ENCODE measurements at places on chromosomes 3 and 15. TPM values are rescaled to one million over a fixed set of nuclear protein-coding genes. Genes with fewer than 3 reads are reported as not detected.

- no peak for DNase-seq
Observed at GRCh38 chr3:101133652-101134051, 140.4 kb upstream of the ABI3BP start.

GRCh38 chr3:60810881-60811280 is 440.4 kb downstream of the FHIT start:
- no peak for DNase-seq

- no peak for DNase-seq
Observed at GRCh38 chr3:37346227-37347005, 172.0 kb upstream of the LRRFIP2 start.

Gene ABHD5
- total RNA-seq, result 7.7 TPM

All from GM12878 (cell line).